Activated CD4-positive, alpha-beta T cell treated with anti-CD3 and anti-CD28 coated beads, Interleukin-2, amount 10 ng/mL, durations not matched to agents 7 days and 5 days (primary cell): ENCODE measurements at places on chromosomes 16 and 17.

DNA sequence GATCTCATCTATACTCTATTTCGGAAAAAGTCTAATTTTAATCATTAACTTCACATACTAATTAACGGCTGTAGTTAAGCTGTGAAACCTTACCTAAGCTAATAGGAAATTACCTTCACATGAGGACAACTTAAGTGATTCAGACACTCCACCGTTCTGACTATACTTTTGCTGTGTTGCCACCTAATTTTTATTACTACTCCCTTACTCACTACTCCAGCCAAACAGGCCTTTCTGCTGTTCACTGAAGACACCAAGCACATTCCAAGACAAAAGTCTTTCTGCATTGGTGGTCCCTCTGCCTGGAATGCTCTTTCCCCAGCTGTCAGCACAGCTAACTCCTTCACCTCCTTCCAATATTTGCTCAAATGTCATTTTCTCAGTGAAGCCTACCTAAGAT is 1.3 kb downstream of the CMTR2 start:
- DNase-seq = no peak

DNA sequence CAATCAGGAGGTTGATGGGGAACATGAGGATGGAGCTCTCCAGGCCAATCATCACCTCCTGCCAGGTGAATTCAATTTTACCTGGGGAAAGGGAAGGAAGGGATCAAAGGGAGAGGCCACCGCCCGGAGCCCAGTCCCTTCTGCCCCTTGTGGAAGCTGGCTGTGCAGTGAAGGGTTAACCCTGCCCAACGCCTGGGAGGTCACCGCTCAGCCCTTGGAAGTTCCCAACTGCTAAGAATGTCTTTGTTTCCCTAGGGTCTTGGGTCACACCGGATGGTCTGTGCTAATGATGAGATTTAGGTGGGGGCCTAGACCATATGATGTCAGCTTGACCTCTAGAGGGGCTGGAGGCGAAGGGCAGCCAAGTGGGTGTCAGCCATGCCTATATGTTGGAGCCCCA is 52.1 kb upstream of the GCSH start:
- no peak for DNase-seq

DNA sequence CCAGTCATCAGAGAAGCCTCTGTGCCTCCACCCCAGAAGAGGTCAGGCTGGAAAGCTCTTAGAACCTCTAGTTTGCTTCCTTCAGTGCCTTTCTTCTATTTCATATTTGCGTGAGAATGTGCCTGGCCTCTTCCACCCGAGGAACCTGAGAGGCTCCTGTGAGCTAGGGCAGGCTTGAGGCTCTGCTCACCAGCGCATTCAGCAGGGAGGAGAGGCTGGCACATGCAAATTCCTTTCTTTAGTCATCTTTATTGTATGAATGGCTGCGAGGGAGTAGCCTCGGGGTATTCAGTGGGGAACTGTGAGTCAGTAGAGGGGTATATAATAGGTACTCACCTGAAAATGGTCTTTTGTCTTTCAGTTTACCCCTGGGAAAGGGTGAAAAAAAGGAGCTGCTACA is 268.3 kb downstream of the ABCC12 start:
- no peak for DNase-seq

GRCh38 chr17:10192461-10192860 is 5.9 kb downstream of the GAS7 start:
- no peak for DNase-seq

- DNase-seq = no peak
Observed at GRCh38 chr17:55452139-55452790, 30.6 kb upstream of the MMD start.

GRCh38 chr17:66661411-66662256 is 173.3 kb upstream of the CACNG5 start:
- DNase-seq = no peak
